Stimulated activated CD8-positive, alpha-beta memory T cell treated with anti-CD3 and anti-CD28 coated beads, Interleukin-12 subunit alpha, Interleukin-12 subunit beta, amount 100 ng/mL, for 4 hours (primary cell): ENCODE measurements at places on chromosomes 3 and 15.

GRCh38 chr3:9945358-9945757 is 6.8 kb downstream of the PRRT3 start:
- no peak for DNase-seq

DNA sequence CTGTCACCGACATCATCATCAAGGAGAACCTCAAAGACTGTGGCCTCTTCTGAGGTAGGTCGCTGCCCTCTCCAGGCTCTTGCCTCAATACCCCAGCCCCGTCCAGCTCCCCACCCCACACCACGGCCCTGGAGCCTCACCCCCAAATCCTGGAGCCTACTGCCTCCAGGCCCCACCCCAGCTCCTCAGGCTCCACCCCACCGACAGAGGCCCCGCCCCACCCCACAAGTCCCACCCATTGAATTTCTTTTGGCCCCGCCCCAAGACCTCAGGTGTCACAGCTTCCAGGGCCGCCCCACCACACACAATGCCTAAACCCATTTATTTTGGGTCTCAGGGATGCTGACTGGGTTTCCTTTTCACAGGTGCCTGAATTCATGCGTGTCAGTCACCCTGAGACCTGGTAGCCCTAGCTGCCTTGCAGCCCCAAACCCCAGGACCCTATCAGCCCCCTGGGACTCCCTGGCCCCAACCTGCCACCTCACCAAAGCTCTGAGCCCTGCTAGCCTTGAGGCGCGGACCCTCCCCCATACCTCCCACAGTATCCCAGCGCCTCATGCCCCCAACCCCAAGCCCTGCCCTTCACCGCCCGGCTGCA is 3.6 kb downstream of the GNAT1 start:
- no peak for DNase-seq

DNA sequence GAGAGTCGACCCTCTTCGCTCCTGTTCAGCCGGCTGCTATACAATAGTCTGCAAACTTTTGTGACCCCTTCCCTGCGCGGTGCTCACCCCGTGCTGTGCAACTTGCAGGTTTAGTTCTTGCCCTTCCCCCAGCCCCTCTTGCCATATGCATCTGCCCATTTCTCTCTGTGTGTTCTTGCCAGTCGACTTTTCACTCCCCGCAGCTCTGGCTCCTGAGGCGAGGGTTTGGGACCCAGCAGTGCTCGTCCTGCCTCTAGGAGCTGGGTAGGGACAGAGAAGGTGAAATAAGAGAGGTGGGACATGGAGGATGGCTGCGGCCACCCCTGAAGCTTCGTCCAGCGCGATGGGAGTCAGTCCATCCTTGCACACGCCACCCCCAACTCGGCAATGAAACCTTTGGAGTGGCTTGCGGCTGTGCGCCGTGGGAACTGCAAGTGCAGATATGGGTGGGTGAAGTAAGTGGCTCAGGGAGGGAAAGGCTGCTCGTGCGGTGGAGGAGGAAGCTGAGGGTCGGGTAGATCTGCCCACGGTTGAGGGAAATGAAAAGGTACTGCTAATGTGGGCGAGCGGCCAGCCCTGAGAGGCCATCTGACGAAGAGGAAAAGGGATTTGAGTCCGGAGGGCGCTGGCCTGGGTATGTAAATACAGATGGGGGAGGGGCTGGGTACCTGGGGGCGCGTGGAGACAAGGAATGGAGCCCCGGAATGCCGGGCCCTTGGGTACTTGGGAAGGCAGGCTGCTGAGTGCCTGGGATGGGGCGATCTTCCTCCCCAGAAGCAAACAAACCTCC is 1.0 kb downstream of the LRRC3B start:
- no peak for DNase-seq

DNA sequence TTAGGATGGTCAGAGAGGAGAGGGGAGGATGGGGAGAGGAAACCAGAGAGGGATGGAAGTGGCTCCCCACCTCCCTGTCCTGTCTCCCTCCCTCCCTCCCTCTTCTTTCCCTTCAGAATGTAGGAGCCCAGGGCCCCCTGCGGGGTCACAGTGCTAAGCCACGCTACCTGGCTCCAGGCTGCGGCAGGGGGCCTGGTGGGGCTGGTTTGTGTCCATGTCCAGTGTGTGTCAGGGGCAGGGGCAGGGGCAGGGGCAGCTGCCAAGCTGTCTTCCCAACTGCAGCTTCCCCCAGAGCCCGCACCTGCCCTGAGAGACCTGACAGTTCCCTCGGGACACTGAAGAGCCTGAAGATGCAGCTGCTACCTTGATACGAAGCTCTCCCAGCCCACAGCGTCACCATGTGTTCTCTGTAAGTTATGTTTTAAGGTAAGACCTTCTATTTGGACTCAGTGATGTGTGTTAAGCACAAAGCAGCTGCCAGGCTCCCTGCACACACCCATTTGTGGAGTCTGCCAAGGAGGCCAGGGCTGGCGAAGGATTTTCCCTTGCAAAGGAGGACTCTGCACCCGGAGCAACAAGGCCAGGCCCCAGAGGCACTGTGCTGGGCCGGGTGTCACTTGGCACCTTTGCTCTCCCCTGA is 121.8 kb upstream of the SMAD3 start:
- no peak for DNase-seq

- no peak for DNase-seq
Observed at GRCh38 chr3:151501171-151501922, 40.5 kb upstream of the IGSF10 start.

- DNase-seq: no peak
Observed at GRCh38 chr3:115071601-115072000, 75.5 kb downstream of the ZBTB20 start.

DNA sequence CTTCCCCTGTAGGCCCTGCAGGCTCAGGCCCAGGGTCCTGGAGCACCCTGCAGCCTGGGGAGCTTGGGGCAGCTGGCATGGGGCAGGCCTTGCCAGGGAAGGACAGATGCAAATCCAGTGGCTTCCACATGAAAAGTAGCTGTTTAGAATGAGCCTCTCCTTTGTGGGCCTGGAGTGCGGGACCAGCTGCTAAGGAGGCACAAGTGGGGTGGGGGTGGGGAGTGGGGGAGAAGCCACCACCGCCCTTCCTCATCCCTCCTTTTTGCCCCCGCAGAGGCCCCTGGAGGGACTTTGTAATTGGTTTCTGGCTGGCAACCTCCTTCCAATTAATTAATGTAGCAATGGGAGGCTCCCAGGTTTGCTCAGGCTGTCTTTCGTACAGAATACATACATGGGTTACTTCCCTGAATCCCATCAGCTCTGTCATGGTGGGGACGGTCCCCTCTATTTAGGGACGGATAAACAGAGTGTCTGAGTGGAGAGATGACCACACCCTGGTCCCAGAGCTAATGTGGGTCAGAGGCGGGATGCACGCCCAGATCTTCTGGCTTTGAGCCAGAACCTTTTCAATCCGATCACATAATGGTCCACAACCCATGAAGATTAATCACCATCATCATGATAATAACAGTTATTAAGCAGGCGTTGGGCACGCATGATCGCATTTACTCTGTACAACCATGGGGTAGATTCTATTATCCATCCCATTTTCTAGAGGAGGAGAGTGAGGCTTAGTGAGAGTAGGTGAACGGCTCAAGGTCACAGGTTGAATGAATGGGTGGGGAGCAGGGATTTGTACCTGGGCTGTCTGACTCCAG is 6.2 kb downstream of the CORO2B start:
- DNase-seq: no peak

- DNase-seq: no peak
Observed at GRCh38 chr3:74214286-74214685, 400.2 kb downstream of the CNTN3 start.

GRCh38 chr3:127068111-127068810 is 85.3 kb downstream of the PLXNA1 start:
- no peak for DNase-seq

GRCh38 chr3:69385723-69386555 is at the start of gene FRMD4B:
FRMD4B (minus strand) TSS chr3:69386088; CDS start chr3:69385989, 99 bp downstream.
- no peak for DNase-seq

DNA sequence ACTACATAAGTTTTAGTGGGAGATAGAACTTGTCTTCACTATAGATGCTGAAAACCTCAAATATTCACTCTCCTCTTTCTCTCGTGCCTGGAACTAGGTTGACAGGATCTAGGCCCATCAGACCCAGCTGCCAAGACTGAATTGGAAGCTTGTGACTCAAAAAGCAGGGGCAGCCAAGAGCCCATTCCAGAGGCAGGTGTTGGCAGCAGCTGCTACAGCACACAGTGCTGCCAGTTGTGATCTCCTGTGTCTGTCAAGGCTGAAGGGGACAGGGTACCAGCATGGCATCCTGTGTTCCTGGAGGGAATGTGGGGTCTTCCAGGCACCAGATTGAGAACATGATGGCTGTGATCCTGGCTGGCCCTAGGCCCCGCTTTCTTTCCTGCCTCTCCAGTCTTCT is 92.5 kb upstream of the MB21D2 start:
- DNase-seq: no peak

DNA sequence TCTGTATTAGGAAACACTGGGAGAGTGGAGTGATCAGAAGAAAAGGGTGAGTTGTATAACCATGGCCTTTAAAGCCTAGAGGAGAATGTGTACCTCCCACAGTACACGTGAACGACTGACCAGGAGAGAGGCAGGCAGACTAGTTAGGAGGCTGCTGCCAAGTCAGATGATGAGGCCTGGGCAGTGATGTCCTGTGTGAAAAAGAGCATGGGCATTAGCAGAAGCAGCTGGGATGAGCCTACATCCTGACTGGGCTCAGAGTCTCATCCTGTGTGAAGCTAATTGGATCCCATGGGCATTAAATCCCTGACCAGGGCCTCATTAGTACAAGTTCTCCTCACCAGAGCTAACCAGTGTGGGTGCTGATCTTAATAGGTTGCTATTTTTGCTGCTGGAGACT is 89.1 kb upstream of the SLC2A2 start:
- no peak for DNase-seq

GRCh38 chr3:159789017-159789416 is 199.6 kb upstream of the IL12A start:
- no peak for DNase-seq

- no peak for DNase-seq
Observed at GRCh38 chr3:46672349-46672695, 21.2 kb downstream of the ALS2CL start.

GRCh38 chr3:7194071-7194835 is 333.3 kb downstream of the GRM7 start:
- no peak for DNase-seq

DNA sequence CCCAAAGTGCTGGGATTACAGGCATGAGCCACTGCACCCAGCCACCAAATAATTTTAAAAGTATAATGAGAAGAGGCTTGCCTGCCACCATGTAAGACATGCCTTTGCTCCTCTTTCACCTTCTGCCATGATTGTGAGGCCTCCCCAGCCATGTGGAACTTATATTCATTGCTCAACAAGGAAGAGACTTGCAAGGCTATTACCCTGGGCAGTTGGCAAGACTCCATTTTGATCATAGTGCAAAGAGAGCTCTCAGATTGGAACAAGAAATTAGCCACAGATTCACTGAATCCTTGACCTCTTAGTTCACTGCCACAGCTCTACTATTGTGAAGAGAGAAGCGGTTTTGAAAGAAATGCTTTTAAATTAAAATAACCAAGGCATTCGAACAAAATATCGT is 6.1 kb downstream of the SCAP start:
- no peak for DNase-seq

DNA sequence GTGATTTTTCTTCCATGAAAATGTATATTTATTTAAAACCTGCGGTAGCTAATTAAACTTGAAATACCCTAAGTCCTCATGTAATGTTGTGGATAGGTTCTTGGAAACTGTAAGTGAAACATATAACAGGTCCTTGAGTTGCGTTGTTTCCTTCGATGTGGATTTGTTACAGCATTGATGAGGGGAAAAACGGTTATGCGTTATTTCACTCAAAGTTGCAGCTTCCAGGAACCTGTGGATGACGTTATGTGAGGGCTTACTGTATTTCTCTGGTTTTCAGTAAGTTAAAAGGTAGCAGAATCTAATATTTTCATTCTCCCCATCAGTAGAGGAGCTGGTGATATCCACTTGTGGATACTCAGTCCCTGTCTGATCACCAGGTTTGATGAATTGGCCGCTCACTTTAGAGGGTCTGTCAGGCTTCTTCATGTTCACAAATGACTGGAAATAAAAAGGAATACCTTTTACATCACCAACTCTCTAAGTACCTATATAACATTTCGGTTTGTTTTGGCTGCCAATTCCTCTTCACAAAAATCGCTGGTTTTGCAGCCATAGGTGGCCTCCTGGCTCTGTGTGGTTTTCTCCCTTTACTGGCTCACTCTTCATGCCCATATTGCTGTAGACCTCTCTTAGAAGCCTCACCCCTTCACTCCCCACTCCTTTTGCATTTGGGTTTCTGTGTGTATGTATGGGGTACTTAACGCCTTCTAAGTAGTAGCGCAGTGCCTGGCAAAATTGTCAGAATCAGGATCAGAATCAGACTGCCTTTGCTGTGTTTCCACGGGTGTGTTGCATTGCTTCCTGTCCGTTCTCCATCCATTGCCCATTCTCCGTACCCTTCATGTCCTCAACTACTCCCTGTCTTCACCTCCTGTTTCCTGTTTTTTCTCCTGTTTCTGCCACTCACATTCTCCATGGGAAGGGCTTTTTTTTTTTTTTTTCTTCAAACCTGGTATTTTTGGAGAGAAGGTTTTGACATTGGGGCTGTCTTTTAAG is 112.6 kb downstream of the FNDC3B start:
- DNase-seq: no peak

DNA sequence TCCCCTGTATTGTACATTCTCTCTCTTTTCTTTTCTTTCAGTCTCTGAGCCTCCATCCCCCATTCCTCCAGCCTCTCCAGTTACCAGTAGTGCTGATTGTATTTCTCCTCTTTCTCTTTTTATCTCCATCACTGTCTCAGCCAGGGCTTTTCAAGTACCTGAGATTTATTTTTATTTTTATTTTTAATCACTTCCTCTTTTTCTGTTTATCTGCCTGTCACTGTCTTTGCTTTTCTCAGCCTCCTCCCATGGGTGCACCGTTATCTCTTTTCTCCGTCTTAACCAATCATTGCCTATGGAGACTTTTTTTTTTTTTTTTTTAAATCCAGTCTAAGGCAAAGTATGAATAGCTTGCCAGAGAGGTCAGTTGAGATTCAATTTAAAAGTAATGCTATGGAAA is 359.3 kb downstream of the GAP43 start:
- DNase-seq: no peak

- DNase-seq: no peak
Observed at GRCh38 chr15:45155739-45156138, 25.9 kb downstream of the DUOX1 start.

GRCh38 chr3:102443021-102443420 is 8.2 kb downstream of the ZPLD1 start:
- DNase-seq: no peak

DNA sequence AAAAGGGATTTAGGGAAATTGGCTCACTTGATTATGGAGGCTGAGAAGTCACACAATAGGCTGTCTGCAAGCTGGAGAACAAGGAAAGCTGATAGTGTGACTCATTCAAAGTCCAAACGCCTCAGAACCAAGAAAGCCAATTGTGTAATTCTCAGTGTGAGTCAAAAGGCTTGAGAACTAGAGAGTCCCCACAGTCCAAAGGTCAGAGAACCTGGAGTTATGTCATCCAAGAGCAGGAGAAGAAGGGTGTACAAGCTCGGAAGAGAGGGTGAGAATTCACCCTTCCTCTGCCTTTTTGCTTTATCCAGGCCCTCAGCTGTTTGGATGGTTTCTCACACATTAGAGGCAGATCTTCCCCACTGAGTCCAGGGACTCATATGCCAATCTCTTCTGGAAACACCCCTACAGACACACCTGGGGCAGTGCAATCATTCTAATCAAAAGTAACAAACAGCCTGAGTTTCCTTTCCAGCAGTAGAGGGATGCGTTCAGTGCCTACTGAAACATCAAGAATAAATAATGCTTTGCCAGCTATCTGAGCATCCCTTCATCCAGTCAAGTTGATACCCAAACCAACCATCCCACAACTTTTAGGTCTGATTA is 271.5 kb downstream of the SATB1 start:
- DNase-seq: no peak

- no peak for DNase-seq
Observed at GRCh38 chr3:193831495-193832455, 238.8 kb downstream of the OPA1 start.
